ENCODE measurements at places on chromosomes 1 and 21. TPM values are rescaled to one million over a fixed set of nuclear protein-coding genes. Genes with fewer than 3 reads are reported as not detected.

DNA sequence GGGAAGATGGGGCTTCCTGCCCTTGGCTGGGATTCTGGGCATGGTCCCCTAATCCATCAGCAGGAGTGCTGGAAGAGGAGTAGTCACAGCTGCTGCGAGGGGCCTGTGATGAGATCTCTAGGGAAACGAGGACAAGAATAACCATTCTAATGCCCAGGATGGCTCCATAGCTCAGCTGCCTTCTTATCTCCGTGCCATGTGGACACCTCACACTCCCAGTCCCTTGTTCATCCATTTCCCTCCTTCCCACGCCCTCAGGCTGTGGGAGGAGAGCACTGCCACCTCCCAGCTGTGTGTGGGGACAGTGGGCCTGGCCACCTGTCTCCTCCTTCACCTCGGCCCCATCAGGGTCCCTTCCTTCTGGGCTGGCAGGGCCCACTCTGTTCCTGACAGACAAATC, 16.1 kb upstream of the ETV3 start:
- peak; percentile 75 for DNase-seq

DNA sequence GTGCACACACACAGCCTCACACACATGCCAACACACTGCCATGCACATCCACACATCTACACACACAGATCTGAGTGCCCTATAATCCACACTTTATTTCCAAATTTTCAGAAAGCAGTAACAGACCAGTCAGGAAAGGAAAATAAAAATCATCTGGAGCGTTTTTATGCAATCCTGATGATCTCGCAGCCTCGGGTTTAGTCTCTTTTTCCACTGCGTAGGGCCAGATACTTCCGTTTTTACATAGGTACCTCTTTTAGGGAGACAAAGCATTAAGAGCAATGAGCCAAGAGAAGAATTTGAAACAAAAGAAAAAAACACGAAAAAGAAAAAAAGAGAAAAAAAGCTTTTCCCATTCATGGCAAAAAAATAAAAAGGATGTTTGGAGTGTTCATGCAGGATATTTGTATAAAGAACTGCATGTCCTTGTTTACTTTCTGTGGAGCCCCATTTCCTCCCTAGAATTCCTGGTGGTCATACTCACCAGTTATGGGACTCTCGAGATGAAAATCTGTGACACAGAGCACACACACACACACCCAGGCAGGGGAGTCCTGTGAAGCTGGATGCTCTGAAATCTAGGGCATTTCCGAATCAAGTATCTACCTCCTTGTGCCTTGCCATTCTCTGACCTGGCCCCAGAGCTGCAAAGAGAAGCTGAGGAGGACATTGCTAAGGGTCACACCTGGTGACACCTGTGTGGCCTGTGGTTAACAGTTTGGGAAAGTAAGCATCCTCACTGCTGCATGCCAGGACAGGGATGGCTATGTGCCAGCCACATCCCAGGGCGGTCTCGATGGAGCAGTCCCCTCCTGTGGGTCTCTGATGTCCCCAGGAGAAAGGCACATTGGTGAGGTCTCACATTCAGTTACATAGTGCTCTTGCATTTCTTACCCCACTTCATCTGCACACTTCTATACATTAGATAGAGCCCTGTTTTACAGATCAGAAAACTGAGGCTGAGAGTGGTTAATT, 83.6 kb downstream of the RUNX1 start:
- no peak for DNase-seq

DNA sequence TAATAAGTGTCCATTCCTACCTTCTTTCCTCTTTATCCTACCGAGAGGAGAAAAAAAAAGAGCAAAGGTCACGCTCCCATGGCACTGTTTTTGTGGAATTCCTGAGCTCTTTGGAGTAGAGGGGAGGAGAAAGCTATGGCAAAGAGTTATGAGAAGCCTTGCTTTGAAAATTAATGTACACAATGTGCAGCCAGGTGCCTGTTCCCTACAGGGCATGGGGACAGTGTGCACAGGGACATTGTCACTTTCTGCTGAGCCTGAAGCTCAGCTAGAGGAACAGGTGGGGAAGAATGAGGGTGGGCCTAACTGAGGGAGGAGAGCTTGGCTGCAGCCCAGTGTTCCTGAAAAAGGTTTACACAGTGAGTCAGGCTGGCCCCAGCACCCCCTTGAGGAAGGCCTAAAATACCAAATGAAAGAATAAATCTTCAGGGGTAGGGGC, 66.1 kb downstream of the PLXNA2 start:
- DNase-seq, result peak; percentile 72

GRCh38 chr21:45886610-45887026, 95.0 kb upstream of the COL6A1 start:
- no peak for DNase-seq

DNA sequence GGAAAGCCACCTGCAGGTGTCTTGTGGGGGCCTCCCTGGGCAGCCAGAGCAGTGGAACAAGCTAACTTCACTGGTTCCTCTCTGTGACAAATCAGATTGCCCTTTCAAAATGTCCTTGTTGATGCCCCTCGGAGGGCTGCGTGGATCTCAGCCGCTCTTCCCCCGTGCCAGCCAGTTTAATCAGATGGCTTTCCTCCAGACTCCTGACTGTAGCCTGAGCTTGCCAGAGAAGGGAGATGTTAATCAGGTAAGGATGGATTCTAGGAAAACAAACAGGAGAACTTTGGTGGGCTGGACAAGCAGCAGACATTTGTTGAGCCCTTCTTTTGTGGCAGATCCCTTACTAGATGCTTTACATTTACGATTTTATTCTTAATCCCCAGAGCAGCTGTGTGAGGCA, 88.2 kb downstream of the DMRTA2 start:
- no peak for DNase-seq

GRCh38 chr21:32726839-32727686, 750 bp downstream of the SYNJ1 start:
- peak; percentile 53 for DNase-seq

DNA sequence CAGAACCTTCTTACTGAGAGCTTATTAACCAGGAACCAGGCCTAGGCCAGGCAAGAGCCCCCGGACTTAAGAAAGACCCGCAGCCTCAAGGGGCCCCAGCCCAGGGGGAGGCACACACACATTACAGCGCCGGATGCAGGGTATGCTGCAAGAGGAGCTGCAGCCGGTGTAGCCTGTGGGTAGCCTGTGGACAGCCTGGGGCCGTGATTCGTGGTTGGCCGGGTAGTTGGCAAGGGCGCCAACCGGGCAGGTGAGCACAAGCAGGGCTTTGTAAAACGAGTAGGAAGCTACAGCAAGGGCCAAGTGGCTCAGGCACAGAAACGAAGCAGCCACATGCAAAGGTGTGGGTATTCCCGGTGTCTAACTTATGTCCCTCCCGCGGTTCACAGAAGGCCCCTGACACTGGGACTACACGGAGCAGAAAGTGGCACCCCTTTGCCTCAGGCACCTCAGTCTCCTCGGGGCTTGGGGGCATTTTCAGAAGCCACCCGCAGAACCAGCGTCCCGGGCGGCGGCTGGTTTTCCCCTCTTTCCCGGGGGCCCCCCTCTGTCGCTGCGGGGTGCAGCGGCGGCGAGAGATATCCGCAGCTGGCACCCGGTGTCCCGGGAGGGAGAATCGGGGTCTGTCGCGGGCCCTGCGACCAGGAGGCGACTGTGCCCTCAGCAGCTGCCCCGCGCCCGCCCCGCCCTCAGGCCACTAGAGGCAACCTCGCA, 40.8 kb downstream of the KIAA1614 start:
- no peak for DNase-seq

DNA sequence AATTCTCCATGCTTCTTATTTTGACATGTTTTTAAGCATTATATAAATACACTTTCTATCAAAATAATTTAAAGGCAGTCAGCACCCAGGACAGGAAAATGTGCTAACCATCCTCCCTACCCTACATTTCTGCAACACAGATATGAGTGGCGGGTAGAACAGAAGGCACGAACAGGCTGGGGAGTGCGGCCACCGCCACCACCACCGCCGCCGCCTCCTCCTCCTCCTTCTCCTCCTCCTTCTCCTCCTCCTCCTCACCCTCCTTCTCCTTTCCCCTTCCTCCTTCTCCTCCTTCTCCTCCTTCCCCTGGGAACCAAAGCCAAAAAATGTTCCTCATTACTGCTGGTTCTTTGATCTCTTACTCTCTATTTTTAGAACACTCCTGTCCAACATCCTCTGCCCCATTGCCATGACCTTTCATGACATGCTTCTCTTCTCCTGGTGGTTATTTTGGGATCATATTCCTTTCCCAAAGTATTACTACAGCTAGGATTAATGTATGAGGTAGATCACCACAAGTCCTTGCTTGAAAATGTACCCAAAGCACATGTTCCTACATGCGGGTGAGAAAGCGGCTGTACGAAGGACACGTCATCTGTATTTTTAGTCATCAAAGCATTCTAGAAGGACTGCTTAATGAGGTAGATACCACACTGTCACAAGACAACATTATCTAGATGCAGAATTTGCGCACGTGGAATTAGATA, 24.5 kb upstream of the CCN1 start:
- no peak for DNase-seq

GRCh38 chr1:234840843-234841242, 230.9 kb upstream of the IRF2BP2 start:
- no peak for DNase-seq

GRCh38 chr1:202639500-202639899, 70.8 kb downstream of the SYT2 start:
- DNase-seq, result no peak

The SLC45A1 gene
- total RNA-seq, result 2.8 TPM

The NEK2 gene
- 63.3 TPM for total RNA-seq

The SLC44A3 gene
- total RNA-seq, result not detected

The SPRR2E gene
- total RNA-seq, result not detected
